ENCODE measurements at places on chromosomes 11 and 22.

DNA sequence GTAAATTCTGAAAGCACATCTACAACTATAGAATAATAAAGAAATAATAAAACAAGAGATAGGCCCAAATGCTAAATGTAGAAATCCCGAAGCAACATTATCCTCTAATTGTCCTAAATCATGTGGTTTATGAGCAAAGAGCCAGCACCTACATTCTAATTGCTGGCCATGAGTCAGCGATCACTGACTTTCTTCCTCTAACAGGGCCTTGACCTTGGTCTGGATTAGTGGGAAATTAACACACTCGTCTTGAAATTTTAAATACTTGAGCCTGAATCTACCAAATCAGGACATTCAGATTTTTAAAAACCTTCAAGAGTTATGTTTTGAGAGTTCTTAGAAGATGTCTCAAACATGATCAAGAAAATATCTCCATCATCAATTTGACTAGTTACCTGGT, 727.6 kb downstream of the METTL15 start:
- DNase-seq = no peak

DNA sequence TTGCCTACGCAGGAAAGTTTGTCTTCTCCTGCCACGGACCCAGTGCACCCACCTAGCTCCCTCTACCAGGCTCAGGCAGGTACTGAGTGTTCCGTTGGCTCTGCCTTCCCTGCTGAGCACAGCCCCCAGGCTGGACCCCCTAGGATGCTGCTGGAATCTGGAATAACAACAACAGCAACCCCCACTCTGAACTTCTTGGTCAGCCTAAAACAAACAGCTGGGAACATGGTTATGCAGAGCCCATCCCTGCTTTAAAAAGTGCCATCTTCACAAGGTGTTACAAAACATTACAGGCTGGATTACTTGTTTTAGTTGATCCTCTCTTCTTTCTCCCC, 1.8 kb downstream of the OPCML start:
- DNase-seq = no peak

DNA sequence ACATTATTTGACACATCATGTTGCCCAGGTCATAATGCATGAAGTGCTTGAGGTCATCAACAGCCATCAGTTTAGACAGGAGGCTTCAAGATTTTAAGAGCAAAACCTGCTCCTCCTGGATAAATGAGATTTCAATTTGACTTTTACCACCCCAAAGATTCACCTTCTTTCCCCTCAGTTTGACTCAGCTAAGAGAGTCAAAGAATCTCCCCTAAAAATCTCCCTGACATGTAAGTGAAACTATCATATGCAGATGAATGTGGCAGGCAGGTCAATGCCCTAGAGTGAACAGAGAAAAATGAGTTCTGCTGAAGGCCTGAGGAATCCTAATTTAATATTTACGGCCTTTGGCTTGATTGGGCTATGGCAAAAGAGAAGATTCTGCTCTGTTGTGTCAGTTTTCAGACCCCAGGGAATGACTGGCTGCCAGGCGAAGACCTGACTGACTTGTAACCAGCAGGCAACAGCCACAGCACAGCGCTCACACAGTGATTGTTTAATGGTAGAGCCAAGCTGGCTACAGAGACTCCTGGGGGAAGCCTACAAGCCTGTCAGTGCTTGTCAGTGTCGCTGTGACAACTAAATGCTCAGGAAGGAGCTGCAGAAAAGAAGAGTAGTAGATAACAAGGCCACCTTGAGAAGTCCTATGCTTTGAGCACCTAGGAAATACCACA, 491.2 kb upstream of the LRRC4C start:
- no peak for DNase-seq

- DNase-seq = no peak
Observed at GRCh38 chr11:107044503-107044902, 26.2 kb upstream of the GUCY1A2 start.

- peak; percentile 82 for DNase-seq
Observed at GRCh38 chr11:45285930-45286632, at the start of gene SYT13. TSS of gene SYT13 (minus strand) at chr11:45286341. CDS start at chr11:45286207, 134 bp downstream.
